Caudate nucleus (tissue), 63 donors: ENCODE measurements at places on chromosomes 3 and 15.
A peak's percentile ranks its signal among the peaks of the same experiment; 100 is the strongest.

DNA sequence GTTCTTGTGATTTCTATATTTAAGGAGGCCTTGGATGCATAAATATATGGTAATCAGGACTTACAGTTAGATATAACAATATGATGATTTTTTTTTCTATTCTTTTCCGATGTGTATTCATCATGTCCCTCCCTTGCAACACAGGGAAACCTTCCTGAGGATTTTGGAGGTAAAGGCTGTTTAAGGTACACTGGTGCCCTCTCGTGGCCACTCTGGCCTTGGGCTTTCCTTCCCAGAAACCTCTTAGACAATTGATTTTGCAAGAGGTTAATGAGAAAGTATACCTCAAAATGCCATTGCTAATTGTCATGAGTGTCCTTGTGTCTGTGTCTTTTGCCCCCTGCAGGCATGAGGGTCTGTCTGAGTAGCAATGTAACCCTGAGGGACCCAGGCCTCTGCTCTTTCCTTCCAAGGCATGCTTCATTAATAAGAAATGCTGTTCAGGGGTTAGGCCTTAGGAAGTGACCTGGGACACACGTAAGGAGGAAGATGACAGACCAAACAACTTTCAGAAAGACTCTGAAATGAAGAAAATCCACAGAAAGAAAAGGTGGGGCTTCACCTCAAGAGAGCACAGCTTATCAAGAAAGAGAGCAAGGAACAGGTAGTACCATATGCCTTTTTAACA is 70.3 kb upstream of the PPP2R3A start:
- peak; percentile 11 for DNase-seq

- DNase-seq = no peak
Measured at GRCh38 chr3:183546625-183547024, 8.9 kb downstream of the KLHL6 start.

- DNase-seq = no peak
Measured at GRCh38 chr3:129616713-129617112, 10.2 kb upstream of the PLXND1 start.

- no peak for DNase-seq
Measured at GRCh38 chr3:116276675-116277074, 168.6 kb downstream of the LSAMP start.

GRCh38 chr15:96326328-96327154 is 4.0 kb upstream of the NR2F2 start:
- DNase-seq = no peak

DNA sequence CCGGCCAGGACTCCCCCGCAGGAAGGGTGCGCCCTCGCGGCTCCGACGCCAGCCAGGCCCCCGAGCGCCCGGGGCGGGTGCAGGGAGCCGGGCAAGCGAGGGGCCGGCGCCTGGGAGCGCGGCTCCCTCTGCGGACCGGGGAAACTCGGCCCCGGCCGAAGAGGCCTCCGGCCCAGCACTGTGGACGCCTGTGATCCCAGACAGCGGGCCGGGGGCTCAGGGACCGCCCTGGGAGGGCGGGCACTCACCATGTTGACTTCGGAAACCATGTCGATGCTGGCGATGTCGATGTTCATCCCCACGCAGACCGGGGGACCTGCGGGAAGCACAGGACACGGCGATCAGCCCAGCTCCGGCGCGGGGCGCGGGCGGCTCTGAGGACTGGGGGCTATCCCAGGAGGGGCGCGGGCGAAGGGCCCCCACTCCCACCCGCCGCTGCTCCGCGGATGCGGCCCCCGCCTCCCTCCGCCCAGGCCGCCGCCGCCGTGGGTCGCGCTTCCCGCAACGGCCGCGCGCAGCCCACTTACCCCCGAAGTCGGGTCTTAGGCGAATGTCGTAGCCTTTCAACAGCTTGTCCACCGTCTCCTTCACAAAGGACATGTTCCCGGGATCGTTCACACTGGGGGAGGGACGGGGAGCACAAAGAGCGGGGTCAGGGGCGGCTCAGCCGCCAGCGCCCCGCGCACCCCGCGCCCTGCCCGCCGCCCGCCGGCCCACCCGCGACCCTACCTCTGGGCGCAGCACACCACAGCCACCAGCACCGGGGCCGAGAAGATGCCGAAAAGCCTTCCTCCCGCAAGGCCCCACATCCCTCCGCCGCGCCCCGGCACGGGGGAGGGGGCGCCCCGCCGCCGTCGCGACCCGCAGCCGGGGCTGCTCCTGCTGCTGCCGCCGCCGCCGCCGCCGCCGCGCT is at the start of gene GABRB3:
Gene GABRB3, minus strand, starts transcription at position 913 of the 913 bp plus-strand sequence.
- no peak for DNase-seq

DNA sequence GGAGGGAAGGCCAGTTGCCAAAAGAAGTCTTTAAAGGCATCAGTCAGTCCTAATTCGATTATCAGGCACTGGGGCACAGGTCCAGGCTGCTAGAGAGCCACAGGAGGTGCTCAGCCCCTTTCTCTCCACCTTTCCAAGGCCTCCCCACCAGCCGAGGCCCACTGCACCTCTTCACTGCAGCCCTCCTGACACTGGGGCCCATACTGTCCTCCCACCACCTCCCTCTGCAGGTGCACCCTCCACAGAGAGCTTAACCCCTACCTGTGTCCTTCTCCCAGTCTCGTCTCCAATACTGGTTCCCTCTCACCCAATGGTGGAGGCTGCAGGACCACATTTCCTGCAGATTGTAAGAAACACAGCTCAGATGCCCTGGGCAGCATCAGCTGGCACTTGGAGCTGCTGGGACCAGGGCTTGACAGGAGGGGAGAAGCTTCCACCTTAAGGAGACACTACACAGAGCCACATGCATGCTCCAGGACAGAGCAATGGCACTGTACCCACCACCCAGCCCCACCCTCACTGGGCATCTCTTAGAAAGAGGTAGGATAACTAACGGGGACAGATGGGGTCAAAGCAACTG is 81.6 kb upstream of the PRR20G start:
- DNase-seq = no peak

DNA sequence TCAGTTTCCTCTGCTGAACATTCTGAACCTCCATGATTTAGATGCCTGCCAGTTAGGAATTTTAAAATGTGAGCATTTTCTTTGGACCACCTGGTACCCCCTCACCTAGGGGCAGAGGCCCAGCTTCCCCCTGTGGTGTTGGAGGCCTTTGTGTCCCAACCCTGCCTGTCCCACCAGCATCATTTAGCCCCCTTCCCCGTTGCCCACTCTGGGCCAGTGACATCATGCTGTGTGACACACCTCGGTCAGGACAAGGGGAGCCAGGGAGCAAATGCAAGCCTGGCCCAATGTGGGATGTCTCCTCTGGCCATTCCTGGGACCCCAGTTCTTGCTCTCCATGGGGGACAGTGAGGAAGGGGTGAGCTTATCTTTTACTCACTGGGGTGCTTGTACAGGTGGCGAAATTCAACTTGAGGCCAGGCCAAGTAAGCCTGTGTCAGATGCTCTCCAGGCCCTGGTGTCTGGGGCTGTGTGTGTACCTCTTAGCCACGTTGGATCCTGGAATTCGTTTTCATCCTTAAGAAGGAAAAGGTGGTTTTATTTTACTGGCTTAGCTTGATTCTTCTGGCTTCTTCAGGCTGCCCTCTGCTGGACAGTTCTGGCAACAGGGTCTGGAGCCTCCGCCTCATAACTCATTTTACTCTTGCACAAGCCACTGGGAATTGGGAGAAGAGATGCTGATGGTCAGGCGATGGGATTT is 49.7 kb upstream of the MYZAP start:
- peak; percentile 27 for DNase-seq

- DNase-seq = no peak
Measured at GRCh38 chr3:32240159-32240545, 1.7 kb downstream of the CMTM8 start.

GRCh38 chr15:44918136-44918535 is 38.4 kb upstream of the TERB2 start:
- no peak for DNase-seq

GRCh38 chr15:69783211-69783610 is 314.5 kb downstream of the TLE3 start:
- no peak for DNase-seq

- no peak for DNase-seq
Measured at GRCh38 chr15:81309647-81310450, 14.1 kb downstream of the STARD5 start.

DNA sequence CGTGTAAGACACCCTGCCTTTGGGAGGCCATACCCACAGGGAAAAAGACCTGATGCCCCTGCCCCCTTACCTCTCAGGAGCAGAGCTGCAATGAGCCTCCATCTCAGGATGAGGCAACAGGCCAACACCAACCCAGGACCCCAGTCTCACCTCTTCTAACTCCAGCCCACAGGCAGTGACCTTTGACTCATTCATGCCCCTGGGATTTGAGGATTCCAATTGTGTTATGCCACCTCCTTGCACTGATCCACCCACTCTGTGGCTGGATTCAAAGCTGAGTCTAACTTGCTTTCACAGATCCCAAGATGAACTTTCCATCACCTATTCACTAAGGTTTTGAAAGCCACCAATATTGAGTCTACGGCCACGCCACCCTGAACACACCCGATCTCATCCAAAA is 64.7 kb downstream of the MINAR1 start:
- DNase-seq = no peak

DNA sequence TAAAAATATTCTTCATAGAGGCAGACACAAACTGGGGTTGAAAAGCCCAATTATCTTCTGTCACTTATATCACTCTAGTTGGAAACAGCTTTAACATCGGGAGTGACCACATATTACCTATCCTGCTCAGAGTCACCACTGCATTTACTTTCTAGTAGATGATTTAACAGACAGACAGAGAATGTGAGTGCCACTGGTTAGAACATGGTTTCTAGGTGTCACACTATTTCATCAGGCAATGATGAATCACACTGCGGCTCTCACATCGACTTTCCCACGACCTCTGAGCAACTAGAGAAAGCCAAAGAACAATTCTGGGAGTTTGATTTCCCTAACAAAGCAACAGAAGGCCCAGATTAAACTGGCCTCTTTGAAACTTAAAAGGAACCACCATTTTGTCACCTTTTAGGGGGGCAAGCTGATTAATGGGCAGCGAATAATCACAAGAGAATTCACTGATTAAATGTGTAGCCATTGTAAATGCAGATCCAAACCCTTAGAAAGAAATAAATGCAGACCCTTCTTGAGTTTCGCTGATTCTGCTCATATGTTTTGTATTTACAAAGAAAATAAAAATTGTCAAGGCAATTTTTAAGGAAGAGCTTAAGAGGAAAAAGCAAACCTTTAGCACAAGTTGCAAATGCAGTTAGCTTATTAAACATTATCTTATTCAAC is 112.6 kb upstream of the KBTBD8 start:
- DNase-seq = no peak

DNA sequence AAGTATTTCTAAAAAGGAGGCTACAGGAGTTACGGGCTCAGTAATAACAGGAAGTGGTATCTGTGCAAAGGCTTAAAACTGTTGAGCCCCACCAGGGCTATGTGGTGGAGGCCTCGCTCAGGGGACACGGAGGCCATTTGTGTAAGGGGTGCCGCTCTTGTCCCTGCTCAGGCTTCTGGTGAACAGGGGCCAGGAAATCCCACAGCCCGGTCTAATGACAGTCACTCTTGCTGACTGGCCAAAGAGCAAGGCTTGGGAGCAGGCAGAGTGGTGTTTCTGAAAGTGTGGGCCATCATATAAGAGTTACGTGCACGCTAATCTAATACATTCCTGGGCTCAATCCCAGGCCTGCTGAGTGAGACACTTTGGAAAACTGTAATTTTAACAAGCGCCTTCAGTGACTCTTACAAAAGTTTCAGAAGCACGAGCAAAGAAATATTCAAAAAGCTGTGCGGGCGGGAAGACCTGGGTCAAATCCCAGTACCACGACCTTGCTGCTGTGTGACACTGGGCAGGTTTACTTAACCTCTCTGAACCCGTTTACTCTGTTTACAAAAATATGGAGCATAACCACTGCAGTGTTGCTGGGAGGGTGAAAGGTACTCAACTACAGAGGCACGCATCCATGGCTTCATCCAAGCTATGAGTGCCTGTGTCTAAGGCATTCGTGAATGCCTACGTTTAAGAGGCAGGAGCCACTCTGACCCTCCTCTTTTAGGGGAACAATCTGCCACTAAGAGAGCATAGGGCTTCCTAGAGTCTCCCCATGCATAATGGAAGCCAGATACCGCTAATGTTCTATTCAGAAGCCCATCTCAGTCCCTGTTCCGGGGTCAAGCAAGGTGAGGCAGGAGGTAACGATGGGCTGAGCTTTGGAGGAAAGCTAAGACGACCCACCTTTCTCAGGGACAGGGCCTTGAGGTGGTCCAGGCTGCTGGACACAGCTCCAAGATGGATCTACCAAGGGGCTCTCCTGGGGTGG is 2.0 kb downstream of the ATP10A start:
- DNase-seq = no peak

GRCh38 chr3:148036331-148036876 is 627.2 kb downstream of the ZIC1 start:
- no peak for DNase-seq

- DNase-seq = no peak
Measured at GRCh38 chr3:11465744-11466616, 177.7 kb downstream of the VGLL4 start.

DNA sequence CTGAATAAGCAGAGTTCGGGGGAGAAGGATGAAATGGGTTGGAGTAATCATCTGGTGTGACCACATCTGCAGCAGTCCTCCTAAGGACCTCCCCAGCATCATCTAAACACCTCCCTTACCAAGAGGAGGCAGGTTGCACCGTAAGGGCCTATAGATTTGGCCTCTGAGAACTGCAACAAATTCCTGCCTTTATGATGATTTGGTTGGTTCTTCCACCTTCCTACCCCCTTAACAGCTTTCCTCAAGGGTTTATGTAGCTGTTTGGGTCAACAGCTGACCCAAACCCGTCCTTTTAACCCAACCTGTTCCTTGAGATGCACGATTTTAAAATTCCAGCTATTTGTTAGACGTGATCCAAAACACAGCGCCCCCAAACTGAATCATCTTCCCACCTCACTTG is 58.2 kb downstream of the AAGAB start:
- no peak for DNase-seq

DNA sequence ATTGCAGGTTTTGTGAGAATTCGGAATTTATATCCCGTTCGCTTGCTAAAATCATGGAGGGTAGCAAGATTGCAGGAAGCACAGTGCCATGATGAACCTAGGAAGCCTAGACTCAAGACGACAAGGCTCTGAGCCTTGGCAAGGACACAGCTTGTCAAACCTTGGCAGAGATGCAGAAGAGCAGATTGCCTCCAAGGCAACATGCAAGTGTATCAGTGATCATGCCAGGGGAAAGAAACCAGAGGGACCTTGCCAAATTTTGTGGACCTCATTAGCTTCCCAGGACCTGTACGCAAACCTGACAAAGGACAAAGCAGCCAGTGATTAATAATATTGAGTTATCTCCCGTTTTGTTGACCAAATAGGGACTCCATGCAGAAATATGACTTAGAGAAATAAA is 159.7 kb downstream of the GOLIM4 start:
- DNase-seq = no peak

DNA sequence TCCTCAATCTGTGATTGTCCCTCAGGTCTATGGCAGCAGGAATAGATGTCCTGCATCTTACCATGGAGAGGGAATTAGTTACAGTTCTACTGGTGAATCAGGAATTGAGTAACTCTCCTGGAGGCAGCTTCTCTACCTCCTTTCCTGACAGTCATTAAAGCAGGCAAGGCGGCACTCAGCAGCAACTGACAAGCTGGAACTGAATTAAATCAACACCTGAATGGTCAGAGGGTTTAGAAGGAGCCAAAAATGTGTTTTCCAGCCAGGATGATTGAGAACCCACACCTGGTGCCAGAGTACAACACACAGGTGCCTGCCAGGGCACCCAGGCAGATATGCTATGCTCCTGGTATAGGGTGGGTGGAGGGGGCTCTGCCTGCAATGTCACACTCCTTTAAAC is 43.1 kb upstream of the TIPARP start:
- no peak for DNase-seq

GRCh38 chr3:187101184-187102072 is 37.9 kb downstream of the RPL39L start:
- no peak for DNase-seq
